Progenitor cell of endocrine pancreas (in vitro differentiated cells): ENCODE measurements at places on chromosomes 2 and 18. TPM values are rescaled to one million over a fixed set of nuclear protein-coding genes. Genes with fewer than 3 reads are reported as not detected.

The GALNT5 gene
- total RNA-seq = 0.60 and 1.2 TPM in 2 replicates

The TEKT4 gene
- total RNA-seq = 0.29 and 0.34 TPM in 2 replicates

The CCDC74A gene
- 11.8 and 12.5 TPM in 2 replicates for total RNA-seq

The PPP4R3B gene
- total RNA-seq = 50.5 and 57.0 TPM in 2 replicates

The LYG2 gene
- total RNA-seq = not detected in 2 replicates

The MATN3 gene
- 2.5 and 3.1 TPM in 2 replicates for total RNA-seq

The TGFA gene
- total RNA-seq = 3.0 and 3.8 TPM in 2 replicates

The POTEI gene
- total RNA-seq = 4.9 and 5.6 TPM in 2 replicates

DNA sequence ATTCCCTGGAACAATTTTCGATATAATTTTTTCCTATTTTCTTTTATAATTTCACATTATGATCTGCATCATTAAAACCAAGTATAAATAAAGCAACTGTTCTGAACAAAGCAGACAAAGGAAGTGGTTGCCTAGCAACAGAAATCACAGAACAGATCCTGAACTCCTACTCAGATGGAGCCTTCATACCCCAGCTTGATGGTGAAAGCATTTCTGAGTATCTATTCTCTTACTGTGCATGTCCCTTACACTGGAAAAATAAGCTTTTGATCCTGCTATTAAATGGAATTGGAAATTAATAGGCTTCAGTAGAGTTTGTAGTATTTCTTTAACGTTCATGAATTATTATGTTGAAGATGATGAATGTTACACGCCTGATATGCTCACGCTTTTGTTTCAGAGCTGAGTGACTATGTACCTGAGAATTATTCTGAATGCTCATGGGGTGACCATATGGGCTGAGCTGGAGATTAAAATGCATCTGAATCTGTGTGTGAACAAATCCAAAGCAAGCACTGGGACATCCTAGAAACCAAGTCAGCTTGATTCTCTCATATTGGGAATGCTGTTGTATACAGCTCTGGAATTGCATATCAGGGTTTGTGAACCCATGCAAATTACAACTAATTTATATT, 254.0 kb downstream of the KCNJ3 start:
- no peak for DNase-seq

GRCh38 chr18:27948986-27949385, 227.9 kb downstream of the CDH2 start:
- no peak for DNase-seq

DNA sequence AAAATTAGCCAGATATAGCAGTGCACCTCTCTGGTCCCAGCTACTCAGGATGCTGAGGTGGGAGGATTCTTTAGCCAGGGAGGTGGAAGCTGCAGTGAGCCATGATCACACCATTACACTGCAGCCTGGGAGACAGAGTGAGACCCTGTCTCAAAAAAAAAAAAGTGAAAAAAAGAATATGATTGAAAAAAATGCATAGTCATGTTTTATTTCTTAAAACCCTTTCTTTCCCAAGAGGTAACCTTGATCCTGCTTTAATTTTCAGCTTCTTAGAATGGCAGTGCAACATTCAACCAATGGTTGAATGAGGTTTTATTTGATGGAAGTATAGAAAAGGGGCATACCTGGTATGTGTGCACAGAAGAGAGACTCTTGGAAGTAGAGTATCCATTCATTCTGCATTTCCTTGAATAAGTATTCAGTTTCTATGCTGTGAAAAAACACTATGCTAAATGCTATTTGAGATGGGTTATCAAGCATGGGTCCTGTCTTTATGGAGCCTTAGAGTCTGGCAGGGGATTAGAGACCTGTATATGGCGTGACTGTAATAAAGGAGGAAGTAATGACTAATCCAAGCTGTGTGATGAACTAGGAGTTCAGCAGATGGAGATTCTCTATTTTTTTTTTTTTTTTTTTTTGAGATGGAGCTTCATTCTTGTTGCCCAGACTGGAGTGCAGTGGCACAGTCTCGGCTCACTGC, 146.3 kb downstream of the WDSUB1 start:
- no peak for DNase-seq

DNA sequence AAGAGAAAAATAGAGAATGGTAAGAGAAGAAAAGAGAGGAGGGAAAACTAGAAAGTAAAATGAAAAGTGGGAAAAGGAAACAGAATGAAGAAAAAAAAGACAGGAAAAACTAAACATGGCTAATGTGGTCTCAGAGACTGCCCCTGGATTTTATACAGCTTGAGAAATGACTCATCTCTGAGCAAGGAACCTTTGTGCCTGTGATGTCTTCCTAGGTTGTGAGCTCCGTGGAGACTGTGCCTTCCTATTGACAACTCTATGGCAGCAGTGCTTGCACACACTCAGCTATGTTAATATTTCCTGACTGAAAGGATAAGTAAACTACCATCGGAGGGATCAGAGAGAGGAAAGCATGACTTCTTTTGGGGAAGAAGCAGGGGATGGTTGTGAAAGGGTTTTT, 203.8 kb downstream of the RDH14 start:
- no peak for DNase-seq

GRCh38 chr2:46871976-46872381, 43.6 kb downstream of the MCFD2 start:
- DNase-seq = no peak

- no peak for DNase-seq
Measured at GRCh38 chr2:237717366-237718276, 81.0 kb upstream of the RBM44 start.

DNA sequence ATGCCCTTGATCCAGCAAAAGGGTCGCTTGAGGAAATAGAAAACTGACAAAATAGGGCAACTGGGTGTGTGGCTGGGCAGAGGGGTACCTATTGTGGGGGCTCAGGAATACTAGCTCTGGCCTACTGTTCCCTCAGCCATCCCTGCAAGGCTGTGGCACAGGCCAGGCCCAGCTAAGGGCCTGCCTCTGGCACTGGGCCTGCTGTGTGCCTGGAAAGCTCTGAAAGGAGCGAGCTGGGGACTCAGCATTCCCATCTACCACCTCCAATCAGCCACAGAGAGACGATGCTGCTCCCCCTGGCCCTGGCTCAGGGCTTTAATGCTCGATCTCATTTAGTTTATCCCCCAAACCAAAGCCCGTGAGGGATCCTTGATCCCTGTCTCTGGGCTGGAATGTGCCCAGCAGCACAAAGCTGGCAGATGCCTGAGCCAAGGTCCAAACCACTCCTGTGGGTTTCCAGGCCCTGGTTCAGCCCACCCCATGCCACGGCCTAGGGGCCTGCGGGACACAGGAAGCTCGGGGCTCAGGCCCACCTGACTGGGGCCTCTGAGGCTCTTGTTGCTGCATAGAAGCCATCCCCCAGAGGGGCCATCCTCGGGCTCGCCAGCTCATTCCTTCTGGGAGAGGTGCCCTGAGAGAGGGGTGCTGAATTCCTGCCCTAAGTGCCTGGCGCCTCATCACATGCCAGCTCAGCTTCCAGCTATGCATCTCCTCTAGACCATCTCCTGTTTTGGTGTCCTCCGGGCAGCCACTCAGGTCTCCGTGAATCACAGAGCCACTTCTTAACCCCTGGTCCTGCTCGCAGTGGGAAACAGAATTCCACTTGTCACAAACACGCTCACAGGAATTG, 43.0 kb upstream of the KCNF1 start:
- no peak for DNase-seq

- no peak for DNase-seq
Measured at GRCh38 chr18:77320971-77321559, 71.4 kb downstream of the GALR1 start.

DNA sequence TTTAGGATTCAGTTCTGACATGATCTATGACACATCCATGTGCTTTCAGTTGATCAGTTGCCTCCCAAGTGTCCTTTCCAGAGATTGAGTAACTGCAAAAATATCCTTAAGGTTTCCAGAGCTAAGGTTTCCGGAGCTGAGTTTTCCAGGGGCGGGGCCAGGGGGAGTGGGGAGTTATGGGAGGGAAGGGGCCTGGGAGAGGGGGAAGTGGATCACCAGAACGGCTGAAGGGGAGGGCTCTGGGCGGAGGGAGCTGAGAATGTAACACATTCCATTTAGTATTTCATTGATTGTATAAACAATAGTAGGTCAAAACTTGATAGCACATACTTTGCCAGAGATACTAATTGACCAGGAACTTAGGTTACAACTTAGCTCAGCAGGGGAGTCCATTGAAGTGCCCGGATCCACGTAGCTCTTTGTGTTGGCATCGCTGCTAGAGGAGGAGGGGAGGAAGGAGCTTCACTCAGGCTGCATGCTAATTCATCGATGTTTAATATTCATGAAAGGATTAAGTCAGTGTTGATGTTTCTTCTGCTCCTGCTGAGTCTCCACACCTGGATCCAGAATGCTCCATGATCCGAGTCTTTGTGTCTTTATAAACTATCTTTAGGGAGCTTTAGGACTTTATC, 289.8 kb downstream of the ALPK2 start:
- peak; percentile 20 for DNase-seq

DNA sequence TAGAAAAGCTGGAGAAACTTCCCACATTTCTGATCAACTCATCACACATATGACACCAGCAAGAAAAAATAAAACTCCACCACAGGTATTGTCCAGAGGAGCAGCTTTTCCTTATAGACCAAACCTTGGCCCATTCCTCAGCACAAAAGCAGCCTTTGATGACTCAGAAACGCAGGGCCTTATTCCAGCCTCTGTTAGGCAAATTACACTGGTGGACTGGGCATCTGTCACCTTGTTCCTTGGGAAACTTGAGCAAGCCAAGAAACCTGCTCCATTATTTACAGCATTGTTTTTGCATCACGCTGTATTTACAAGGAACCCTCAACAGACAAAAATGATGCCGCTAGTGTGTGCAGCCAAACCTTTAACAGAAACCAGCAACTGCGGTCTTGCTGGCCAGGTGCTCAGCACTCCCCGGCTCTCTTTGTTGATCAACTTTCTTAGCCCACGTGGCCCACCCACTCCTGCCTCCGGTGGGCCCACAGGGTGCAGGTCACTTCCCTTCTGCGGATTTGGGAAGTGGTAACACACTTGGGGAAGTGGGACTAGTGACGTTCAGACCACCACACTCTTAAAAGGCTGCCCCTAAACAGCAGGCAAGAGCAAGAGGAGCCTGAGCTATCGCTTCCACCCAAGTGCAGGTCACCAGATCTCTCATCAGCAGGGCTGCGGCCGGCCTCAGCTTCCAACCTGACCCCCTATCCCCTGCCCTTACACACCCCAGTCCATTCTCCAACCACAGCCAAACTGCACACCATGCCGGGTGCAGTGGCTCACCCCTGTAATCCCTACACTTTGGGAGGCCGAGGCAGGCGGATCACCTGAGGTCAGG, 1.5 kb downstream of the AP1S3 start:
- DNase-seq = no peak

GRCh38 chr2:196291873-196292800, 120.8 kb upstream of the STK17B start:
- DNase-seq = no peak

- no peak for DNase-seq
Measured at GRCh38 chr2:136651456-136652010, 113.8 kb upstream of the THSD7B start.

- DNase-seq = no peak
Measured at GRCh38 chr18:27645929-27646328, 460.8 kb upstream of the CHST9 start.

GRCh38 chr2:85606116-85606455, 3.6 kb upstream of the TMEM150A start:
- no peak for DNase-seq

DNA sequence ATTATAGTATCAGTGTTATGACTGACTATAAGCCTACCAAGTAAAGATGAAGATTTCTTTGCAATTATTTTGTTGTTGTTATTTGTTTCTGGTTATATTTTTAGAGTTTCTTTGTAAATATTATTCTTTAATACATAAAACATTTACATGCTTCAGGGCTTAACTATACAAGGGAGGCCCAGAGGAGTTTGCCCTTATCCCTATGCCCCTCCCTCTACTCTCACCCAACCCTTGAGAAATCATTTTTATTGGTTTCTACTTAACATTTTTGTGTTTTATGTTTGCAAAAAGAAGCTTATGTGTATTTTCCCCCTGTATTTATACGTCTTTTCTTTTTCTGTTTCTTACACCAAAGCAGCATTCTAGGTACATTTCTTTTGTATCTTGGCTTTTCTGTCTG, 30.5 kb downstream of the MRPS9 start:
- no peak for DNase-seq

- DNase-seq = no peak
Measured at GRCh38 chr18:8252371-8252770, 356.9 kb upstream of the RAB12 start.

- DNase-seq = no peak
Measured at GRCh38 chr2:121382744-121383143, 97.7 kb upstream of the TFCP2L1 start.

- DNase-seq = no peak
Measured at GRCh38 chr18:77647472-77647871, 397.8 kb downstream of the GALR1 start.

DNA sequence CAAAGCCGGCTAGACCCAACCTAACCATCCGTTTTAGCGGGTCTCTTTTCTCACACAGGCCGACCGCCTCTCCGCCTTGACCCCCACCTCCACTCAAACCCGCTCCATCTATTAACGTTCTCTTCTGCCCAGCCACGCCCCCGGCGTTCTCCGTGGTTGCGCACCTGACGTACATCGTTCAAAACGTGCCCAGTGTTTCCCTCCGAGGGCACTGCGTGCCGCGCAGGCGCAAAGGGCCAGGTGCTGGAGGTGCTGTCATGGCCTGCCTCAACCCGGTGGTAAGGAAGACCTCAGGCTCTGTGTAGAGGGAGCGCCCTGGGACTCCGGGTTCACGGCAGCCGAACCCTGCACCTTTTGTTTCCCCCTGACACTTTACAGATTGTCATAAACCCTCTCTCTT, at the start of gene GTF2A1L:
Gene GTF2A1L, plus strand, starts transcription at position 239 of the 400 bp plus-strand sequence. Its CDS starts 19 bp downstream, at position 258.
- DNase-seq = no peak

DNA sequence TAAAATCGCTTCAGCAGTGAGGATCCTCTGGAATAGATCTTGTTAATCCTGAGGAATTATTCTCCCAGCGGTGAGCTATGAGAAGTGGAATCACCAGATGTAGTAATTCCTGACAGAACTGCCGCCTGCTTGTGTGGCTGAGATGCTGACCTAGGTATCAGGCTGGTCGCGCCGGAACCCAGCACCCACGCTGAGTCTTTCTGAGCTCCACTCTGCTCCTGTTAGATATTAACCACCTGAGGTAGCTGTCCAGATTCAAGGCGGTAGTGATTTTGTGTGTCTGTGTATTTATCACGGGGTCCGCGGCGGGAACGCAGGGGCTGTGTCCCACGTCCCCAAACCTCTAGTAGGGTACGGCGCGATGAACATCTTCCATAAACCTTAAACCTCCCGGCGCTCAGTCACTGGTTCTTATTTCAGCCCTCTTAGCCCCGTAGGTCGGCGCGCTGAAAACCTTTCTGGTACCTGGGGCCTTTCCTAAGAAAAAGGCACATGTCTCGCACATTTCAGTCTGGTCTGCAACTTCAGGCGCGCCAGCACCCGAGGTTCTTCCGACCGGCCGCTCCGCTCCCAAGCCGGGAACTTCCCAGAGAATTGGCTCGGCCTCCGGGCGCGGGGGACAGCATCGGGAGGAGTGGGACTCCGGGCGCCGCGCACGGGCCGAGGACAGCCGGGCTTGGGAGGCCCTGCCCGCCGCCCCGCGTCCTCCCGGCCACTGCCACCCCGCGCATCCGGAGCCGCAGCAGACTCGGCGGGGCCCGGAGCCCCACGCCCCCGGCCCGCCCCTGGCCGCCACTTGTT, 542 bp upstream of the CNNM3 start:
- DNase-seq = no peak
